ENCODE measurements at places on chromosomes 16 and 17. TPM values are rescaled to one million over a fixed set of nuclear protein-coding genes. Genes with fewer than 3 reads are reported as not detected.

Gene CMTM1
- 0.33 TPM for total RNA-seq

Gene ABCA10
- total RNA-seq = 0.33 TPM

Gene CHST4
- 14.3 TPM for total RNA-seq

Gene HOXB8
- not detected for total RNA-seq

Gene IRX3
- 0.59 TPM for total RNA-seq

Gene PDE6G
- total RNA-seq = 0.25 TPM

Gene CYGB
- total RNA-seq = 1.6 TPM

Gene NTN3
- total RNA-seq = 2.3 TPM

Gene CBFA2T3
- 1.4 TPM for total RNA-seq

Data from liver (tissue), 10 donors.